Central memory CD8-positive, alpha-beta T cell (primary cell): ENCODE measurements at places on chromosomes 1 and 21.

DNA sequence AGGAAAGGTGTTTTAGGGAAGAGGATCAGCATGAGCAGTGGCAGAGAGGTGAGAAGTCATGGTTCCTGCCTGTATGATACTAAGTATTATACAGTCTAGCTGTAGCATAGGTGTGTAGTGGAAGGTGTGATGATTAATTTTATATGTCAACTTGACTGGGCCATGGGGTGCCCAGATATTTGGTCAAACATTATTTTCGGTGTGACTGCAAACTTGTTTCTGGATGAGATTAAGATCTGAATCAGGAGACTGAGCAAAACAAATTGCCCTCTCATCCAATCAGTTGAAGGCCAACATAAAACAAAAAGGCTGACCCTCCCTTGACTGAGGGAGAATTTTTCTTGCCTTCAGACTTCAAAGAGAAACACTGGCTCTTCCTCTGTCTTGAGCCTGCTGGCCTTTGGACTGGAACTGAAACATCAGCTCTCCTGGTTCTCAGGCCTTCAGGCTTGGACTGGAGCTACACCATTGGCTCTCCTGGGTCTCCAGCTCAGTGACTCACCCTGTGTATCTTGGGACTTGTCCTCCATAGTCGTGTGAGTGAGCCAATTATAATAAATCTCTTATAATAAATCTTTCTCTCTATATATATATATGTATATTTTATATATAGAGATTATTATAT, 6.8 kb upstream of the CDC42 start:
- no peak overlapping the region for H3K27ac ChIP-seq
- H3K27me3 ChIP-seq: no peaks in the 10 kb centered on the region
- H3K4me1 ChIP-seq: peaks cover 42% of the 10 kb centered on the region
- H3K4me3 ChIP-seq: no peak overlapping the region
- no peaks in the 10 kb centered on the region for H3K36me3 ChIP-seq

- no peaks in the 10 kb centered on the region for H3K4me1 ChIP-seq
- H3K4me3 ChIP-seq: no peak overlapping the region
- H3K27me3 ChIP-seq: peaks cover 40% of the 10 kb centered on the region
- H3K27ac ChIP-seq: no peak overlapping the region
- no peaks in the 10 kb centered on the region for H3K36me3 ChIP-seq
- DNase-seq: no peak
These were observed 205.6 kb downstream of the ATG4C start for GRCh38 chr1:62989497-62989896.

DNA sequence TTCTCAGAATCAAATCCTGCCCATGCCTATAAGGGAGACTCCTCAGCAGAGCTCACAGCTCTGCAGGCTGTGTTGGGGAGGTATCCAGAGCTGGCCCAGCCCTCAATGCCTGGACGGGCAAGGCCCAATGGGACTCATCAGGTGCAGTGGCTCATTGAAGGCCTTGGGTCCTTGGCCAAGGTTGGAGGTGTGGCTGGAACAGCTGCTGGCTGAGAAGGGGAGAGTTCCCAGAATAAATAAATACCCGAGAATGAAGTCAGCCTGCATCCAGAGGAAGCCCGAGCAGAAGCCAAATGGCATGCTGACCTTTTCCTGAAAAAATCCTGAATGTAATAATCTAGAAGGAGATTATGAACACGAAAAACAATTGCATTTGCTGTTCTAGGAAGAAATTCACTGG, 25.2 kb upstream of the IKBKE start:
- peaks cover 13% of the 10 kb centered on the region for H3K36me3 ChIP-seq
- no peak for DNase-seq
- H3K27ac ChIP-seq: no peak overlapping the region
- no peaks in the 10 kb centered on the region for H3K4me1 ChIP-seq
- H3K27me3 ChIP-seq: no peaks in the 10 kb centered on the region

DNA sequence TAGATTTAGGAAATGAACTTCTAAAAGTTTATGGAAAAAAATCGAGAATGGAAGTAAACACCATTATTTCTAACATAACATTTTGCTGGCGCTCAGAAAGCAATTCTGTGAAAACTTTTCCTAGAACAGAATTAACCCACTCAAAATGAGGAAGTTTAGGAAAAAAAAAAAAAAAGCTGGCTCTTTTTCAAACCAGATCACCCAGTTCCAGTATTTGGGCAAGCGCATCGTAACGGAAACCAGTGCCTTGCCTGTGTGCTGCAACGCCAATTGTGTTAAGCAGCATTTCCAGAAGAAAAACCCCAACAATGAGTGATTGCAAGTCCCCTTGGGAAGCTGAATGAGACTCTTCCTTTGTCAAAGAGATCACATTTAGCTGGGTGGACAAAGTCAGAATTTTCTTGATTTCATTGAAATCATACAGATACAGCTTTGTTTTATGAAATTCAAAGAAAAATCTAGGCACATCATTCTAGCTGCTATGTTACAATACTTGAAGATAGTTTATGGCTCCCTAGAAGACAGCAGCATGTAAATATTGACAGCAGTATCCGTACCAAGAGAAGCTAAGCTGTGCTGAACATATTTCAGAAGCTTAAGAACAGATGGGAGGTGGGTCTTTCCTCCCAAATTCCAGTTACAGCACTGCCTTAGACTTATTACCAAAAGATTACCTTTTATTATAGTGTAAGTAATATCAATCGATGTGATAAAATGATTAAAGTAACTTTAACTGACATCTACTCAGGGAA, 113.4 kb downstream of the ERG start:
- H3K36me3 ChIP-seq: no peaks in the 10 kb centered on the region
- no peak overlapping the region for H3K4me3 ChIP-seq

GRCh38 chr1:87180682-87181081, 148.0 kb upstream of the LMO4 start:
- H3K4me3 ChIP-seq: no peak overlapping the region
- peaks cover 52% of the 10 kb centered on the region for H3K27me3 ChIP-seq
- no peak overlapping the region for H3K27ac ChIP-seq
- no peak for DNase-seq
- no peaks in the 10 kb centered on the region for H3K4me1 ChIP-seq
- H3K36me3 ChIP-seq: no peaks in the 10 kb centered on the region

- H3K27ac ChIP-seq: no peak overlapping the region
- no peak for DNase-seq
- no peaks in the 10 kb centered on the region for H3K4me1 ChIP-seq
These were observed 120.1 kb downstream of the BACH1 start for GRCh38 chr21:29418813-29419212.

DNA sequence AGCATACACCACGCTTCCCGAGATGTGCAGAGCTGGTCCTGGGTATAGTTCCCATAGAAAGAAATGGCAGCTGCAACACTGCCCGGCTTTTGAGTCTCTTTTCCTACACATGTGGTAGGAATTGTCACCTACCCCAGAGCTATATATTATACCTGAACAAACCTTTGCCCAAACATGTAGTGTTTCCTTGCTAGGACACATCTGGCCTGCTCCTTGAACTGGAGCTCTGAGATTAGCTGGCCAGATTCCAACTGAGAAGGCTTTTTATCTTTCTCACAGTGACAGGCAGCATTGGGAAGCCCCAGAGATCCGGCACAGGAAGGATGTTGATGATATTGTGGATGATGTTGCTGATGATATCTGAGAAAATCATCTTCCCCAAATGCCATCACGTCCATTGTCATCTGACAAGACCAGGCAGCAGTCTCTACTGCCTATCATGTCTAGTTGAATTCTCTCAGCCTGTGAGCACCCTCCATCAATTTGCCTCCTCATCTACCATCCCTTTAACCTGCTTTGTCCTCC, 115.0 kb upstream of the SMYD2 start:
- no peak overlapping the region for H3K4me3 ChIP-seq
- H3K4me1 ChIP-seq: no peaks in the 10 kb centered on the region
- no peak overlapping the region for H3K27ac ChIP-seq
- DNase-seq: no peak

- H3K4me1 ChIP-seq: no peaks in the 10 kb centered on the region
- no peak overlapping the region for H3K27ac ChIP-seq
- peaks cover 44% of the 10 kb centered on the region for H3K27me3 ChIP-seq
These were observed 104.4 kb downstream of the LEPR start for GRCh38 chr1:65524931-65525265.

DNA sequence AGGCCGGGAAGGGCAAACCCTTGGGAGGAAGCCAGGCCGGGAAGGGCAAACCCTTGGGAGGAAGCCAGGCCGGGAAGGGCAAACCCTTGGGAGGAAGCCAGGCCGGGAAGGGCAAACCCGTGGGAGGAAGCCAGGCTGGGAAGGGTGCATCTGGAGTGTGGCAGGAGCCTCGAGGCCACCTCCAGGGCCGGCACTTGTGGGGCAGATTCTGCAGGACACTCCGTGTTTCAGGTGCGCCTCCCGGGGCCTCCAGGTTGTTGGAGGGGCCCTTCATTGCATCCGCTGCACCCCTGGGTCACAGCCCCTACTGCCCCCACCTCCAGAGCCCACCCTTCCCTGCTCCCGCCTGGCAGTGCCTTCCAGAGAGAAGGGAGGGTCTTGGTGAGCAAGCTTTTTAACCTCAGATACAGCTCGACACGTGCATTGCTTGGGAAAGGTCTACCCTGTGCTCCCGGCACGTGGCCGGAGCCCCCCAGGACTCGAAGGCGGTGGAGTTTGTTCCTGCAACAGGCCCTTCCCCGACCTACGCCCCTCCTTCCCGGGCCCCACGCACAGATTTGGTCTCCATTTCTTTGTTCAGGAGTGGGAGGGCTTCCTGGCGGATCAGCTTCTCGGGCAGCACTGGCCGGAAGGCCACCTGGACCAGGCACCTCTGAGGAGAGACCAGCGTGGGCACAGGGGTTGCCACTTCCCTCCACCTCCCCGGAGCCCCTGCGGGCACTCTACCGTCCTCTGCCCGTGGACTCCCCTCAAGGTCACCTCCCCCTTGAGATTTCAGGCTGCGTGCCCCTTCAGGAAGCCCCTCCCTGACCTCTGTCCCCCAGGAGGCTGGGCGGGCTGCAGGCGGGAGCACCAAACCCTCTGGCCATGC, 9.4 kb upstream of the TMEM52 start:
- no peaks in the 10 kb centered on the region for H3K36me3 ChIP-seq
- H3K4me1 ChIP-seq: no peaks in the 10 kb centered on the region
- no peaks in the 10 kb centered on the region for H3K27me3 ChIP-seq
- no peak overlapping the region for H3K27ac ChIP-seq
- no peak for DNase-seq

GRCh38 chr21:46172863-46173528, 11.3 kb downstream of the SPATC1L start:
- H3K4me1 ChIP-seq: peaks cover 6% of the 10 kb centered on the region
- H3K27ac ChIP-seq: no peak overlapping the region
- H3K36me3 ChIP-seq: peaks cover 2% of the 10 kb centered on the region
- no peak overlapping the region for H3K4me3 ChIP-seq

GRCh38 chr21:39006571-39007311, 176.5 kb downstream of the PSMG1 start:
- no peaks in the 10 kb centered on the region for H3K36me3 ChIP-seq
- no peak overlapping the region for H3K4me3 ChIP-seq
- H3K27ac ChIP-seq: no peak overlapping the region
- no peak for DNase-seq

DNA sequence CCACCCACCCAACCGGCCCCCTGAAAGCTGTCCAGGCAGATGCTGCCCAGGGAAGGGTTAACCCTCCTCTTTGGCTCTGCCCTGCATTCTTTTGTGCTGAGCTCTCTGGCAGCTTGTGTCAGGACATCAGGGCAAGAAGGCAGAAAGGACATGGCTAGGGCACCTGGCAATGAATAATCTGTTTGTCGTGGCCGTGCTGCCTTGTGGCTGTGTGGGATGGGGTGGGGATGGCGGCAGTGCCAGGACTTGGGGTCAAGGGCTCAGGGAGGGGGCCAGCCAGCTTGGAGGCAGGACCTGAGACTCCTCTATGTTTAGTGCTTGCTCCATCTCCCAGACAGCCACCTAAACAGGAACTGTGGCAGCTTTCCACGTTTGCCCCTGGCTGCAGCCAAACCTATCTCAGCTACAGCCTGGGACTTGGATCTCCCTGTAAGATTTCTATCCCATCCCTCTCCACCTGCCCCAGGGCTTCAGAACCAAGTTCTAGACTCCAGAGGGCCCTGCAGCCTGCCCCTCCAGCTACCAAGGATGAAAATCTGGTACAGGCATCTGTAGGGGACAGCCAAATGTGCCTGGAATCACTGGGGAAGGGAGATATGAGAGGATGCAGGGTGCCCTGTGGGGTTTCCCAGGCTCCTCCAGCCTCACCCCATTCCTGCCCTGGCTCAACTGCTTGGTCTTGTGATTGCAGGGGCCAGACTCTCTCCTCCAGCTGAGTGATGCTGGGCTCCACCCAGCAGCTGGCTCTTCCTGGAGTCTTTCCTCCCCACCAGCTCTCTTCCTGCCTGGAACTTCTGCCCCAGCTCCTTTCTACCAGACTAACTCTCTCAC, 9.6 kb upstream of the GPR37L1 start:
- no peaks in the 10 kb centered on the region for H3K36me3 ChIP-seq
- no peaks in the 10 kb centered on the region for H3K27me3 ChIP-seq
- no peak for DNase-seq
- no peak overlapping the region for H3K27ac ChIP-seq
- H3K4me3 ChIP-seq: no peak overlapping the region

- H3K4me1 ChIP-seq: no peaks in the 10 kb centered on the region
- no peaks in the 10 kb centered on the region for H3K36me3 ChIP-seq
- H3K27me3 ChIP-seq: no peaks in the 10 kb centered on the region
- no peak for DNase-seq
These were observed 18.8 kb upstream of the COP1 start for GRCh38 chr1:176225911-176226310.

DNA sequence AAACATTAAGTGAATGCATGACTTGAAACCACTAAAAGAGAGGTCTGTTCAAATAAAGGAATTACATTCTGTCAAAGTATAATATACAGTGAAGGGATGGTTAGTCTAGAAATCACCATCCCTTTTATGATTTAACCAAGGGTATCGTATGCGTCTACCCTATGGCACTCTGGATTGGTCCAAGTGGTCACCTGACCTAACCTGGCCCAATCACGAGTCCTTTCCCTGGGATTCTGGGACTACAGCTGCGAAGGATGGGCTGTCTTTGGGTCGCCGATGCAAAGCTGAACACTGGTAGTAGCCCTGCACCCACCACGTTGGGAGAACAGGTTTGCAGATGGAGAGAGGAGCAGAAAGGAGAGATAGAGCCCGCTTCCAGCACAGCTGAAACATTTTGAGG, 30.4 kb upstream of the C1orf198 start:
- H3K27ac ChIP-seq: no peak overlapping the region
- DNase-seq: no peak
- peaks cover 5% of the 10 kb centered on the region for H3K36me3 ChIP-seq

- H3K27ac ChIP-seq: no peak overlapping the region
- H3K4me3 ChIP-seq: no peak overlapping the region
- no peak for DNase-seq
- no peaks in the 10 kb centered on the region for H3K36me3 ChIP-seq
- peaks cover 15% of the 10 kb centered on the region for H3K27me3 ChIP-seq
These were observed 85.4 kb upstream of the SLC25A33 start for GRCh38 chr1:9453779-9454418.

DNA sequence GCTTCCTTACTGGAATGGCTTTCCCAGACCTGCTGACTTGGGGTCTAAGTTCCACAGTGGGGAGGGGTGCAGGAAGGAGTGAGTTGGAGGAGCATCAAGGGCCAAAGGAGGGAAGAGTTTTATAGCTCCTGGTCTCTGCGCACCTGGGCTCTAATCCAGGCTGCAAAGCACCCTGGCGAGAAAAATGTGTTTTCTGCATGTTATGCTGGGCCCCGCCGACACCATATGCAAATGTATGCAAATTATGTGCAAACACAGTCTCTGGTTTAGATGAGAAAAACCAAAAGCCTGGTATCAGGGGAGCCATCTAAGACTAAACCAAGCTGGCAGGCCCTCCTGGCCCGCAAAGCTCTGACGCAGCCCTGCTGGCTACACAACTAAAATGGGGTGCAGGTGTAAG, 95.0 kb downstream of the VWA5B1 start:
- H3K27me3 ChIP-seq: peaks cover 65% of the 10 kb centered on the region
- no peak overlapping the region for H3K4me3 ChIP-seq
- H3K27ac ChIP-seq: no peak overlapping the region
- DNase-seq: no peak
- no peaks in the 10 kb centered on the region for H3K4me1 ChIP-seq
